Stomach (tissue), 19 donors: ENCODE measurements at places on chromosomes 2 and 18. TPM values are rescaled to one million over a fixed set of nuclear protein-coding genes. Genes with fewer than 3 reads are reported as not detected.

The IL1B gene
- 21.2 TPM for total RNA-seq

The CMPK2 gene
- 8.3 TPM for total RNA-seq

The GREB1 gene
- total RNA-seq: 37.9 TPM

The ZNF2 gene
- 5.1 TPM for total RNA-seq

The PRKAG3 gene
- not detected for total RNA-seq

The CAPN14 gene
- total RNA-seq: 1.3 TPM

The MOCOS gene
- 0.45 TPM for total RNA-seq

GRCh38 chr2:102271844-102272243 is 39.5 kb upstream of the IL1RL1 start:
- H3K36me3 ChIP-seq: no peaks in the 10 kb centered on the region
- no peaks in the 10 kb centered on the region for H3K27me3 ChIP-seq
- H3K4me1 ChIP-seq: no peaks in the 10 kb centered on the region

- H3K36me3 ChIP-seq: peaks cover 54% of the 10 kb centered on the region
- no peaks in the 10 kb centered on the region for H3K4me1 ChIP-seq
- no peak overlapping the region for H3K27ac ChIP-seq
These were observed 57.0 kb downstream of the ANKMY1 start for GRCh38 chr2:240500561-240501423.

DNA sequence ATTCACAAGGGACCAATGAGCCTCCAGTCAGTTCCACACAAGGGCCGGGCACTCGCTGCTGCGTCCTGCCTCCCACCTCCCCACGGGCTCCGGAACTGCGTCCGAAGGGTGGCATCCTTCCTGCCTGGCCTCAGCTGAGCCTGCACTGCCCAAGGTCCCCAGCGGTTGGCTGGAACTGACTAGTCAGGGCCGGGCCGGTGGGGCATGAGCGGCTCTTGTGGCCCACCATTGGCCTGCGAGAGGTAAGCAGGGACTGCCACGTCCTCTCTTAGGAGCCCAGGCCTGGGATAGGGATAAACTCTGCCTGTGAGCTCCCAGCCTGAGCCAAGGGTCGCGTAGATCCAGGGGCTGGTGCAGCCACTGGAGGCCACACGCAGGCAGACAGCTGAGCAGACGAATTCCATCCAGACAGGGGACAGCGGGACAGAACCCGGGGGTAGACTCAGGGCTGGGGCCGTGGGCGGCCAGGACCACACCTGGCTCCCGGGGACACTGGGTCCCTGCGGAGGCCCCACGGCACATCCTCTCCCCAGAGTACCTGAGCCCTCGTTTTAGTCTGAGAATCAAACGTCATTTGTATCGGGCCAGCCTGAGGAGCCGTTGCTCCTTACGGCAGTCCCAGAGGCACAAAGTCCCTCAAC is 148.4 kb downstream of the ZNF516 start:
- H3K36me3 ChIP-seq: no peaks in the 10 kb centered on the region
- H3K27me3 ChIP-seq: no peaks in the 10 kb centered on the region
- no peak for DNase-seq
- no peak overlapping the region for H3K27ac ChIP-seq

GRCh38 chr18:3481696-3482210 is 31.8 kb downstream of the TGIF1 start:
- no peak overlapping the region for H3K4me3 ChIP-seq
- no peaks in the 10 kb centered on the region for H3K4me1 ChIP-seq
- no peak for DNase-seq
- no peak overlapping the region for H3K27ac ChIP-seq

DNA sequence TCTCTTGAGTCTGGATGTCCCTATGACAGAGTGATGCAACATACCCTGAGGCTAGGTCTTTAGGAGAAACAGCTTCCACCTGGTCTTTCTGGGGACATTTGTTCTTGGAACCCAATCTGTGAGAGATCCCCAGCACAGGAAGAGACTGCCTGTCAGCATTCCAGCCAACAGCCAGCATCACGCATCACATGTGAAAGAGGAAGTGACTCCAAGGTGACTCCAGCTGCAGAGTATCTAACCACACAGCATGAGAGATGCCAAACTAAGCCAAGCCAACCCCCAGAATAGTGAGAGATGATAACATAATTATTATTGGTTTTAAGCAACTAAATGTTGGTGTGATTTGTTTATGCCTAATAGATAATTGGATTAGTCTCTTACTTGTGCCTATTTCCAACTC is 35.7 kb downstream of the C18orf63 start:
- no peak overlapping the region for H3K27ac ChIP-seq
- H3K36me3 ChIP-seq: no peaks in the 10 kb centered on the region
- no peaks in the 10 kb centered on the region for H3K4me1 ChIP-seq
- H3K4me3 ChIP-seq: no peak overlapping the region
- no peak for DNase-seq

GRCh38 chr2:200378652-200379290 is 72.3 kb downstream of the SPATS2L start:
- H3K4me3 ChIP-seq: no peak overlapping the region
- H3K27ac ChIP-seq: peak overlapping the region; percentile 86
- H3K36me3 ChIP-seq: no peaks in the 10 kb centered on the region
- no peaks in the 10 kb centered on the region for H3K27me3 ChIP-seq
- DNase-seq: peak; percentile 58

DNA sequence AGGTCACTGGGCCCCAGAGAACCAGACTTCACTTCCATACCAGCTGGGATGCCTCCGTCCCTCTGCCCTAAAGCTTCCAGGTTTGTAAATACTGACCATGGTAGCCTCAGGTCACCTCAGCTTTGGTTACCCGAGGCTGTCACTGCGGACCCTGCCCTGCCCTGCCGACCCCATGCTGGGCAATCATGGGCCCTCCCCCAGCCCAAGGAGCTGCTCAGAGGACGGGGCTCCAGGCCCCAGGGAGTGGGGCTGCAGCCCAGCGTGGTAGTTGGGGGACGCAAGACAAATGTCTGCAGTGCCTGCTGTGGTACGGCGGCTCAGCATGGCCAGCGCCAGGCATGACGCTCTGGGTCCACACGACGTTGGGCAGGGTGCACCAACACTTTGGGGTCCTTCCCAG is 25.3 kb downstream of the RAMP1 start:
- H3K4me3 ChIP-seq: no peak overlapping the region
- H3K4me1 ChIP-seq: peaks cover 44% of the 10 kb centered on the region
- H3K36me3 ChIP-seq: peaks cover 10% of the 10 kb centered on the region

GRCh38 chr18:24669502-24669901 is 209.1 kb downstream of the HRH4 start:
- no peak for DNase-seq
- no peak overlapping the region for H3K27ac ChIP-seq

DNA sequence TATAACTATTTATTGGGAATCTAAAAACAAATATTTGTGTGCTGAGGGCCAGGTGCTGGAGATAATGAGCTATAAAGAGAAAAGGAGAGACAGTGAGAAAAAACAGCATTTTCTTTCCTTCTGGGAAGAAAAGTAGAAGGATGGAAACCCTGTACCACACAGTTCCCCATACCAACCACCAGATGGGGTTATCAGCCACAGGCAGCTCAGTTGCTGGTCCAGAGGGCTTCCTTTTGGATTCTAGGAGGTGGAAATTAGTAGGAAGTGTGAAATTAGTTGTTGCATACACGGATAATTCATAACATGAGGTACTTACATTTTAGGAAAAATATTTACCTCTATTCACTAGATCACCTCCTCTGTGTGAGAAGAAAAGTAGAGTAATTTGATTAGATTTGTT is 237.0 kb upstream of the FOSL2 start:
- no peak overlapping the region for H3K27ac ChIP-seq
- no peaks in the 10 kb centered on the region for H3K27me3 ChIP-seq
- no peak for DNase-seq

DNA sequence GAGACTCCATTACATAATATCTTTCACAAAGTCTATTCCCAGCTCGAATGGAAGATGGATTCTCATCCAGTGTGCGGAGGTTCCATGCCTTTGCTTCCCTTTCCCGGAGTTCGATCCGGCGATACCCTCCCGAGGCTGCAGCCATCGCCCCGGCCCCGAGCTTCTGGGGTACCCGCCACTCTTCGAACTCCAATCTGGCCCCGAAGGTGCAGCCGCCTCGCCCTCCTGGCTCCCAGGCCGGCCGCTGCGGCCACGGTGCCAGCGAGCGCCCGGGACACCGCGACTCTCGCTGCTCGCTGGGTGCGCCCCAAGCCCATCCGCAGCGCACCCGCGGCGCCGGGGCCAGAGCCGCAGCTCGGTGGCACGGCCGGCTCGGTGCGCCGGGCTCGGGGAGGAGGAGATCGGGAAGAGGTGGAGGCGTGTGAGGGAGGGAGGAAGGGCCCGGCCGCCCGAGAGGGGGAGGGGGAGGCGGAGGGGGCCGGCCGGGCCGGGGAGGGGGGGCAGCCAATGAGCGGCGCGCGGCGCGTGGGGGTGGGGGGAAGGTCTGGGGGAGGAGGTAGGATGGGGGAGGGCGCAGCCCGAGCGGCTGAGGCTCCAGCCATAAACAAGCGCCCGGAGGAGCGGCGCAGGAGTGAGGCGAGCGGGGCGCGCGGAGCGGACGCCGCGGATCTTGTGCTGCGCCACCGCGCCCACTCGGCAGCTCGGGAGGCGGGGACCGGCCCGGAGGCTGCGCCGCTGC is at the start of gene CRIM1:
TSS of gene CRIM1 (plus strand) at position 628 of the 739 bp plus-strand sequence. CDS start 515 bp downstream, outside the sequence.
- peak; percentile 96 for DNase-seq
- no peaks in the 10 kb centered on the region for H3K36me3 ChIP-seq
- peak within 1 kb of the TSS; percentile 85 for H3K27ac ChIP-seq
- no peaks in the 10 kb centered on the region for H3K27me3 ChIP-seq
- H3K4me3 ChIP-seq: peak within 1 kb of the TSS; percentile 92
- H3K4me1 ChIP-seq: peaks cover 57% of the 10 kb centered on the region

DNA sequence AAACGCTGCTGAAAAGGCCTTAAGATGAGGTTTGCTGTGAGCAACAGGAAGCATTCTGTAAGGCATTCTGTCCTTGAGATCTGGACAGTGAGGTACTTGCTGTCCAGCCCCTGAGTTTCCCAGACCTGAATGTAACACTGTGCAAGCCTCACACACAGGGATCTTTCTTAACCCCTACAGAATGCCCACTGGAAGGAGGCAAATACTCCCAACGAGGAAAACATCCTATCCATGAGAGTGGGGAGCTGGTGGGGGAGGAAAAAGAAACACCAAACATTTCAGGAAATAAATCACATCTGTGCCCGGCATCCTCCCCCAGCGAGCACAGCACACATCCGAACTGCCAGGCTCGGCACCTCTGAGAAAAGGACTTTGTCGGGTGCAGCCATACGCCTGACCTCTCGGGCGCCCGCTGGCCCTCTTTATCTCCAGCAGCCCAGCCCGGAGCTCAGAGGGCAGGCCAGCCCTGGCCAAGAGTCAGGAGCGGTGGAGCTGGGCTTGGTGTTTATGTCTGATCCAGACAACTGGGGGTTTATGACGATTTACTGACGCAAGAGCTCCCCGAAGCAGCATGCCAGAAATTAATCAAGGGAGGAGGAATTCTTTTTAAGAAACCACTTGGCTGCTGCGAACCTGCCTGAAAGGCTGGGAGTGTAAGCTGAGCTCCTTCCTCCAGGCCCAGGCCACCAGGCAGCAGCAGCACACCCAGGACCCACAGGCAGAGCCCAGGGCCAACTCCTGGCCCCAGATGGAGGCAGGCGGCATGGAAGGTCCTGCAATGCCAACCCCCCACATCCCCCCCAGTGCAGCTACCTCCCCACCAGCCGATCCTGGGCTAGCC is 72.2 kb downstream of the HDAC4 start:
- H3K4me1 ChIP-seq: peaks cover 34% of the 10 kb centered on the region
- H3K27me3 ChIP-seq: no peaks in the 10 kb centered on the region
- no peaks in the 10 kb centered on the region for H3K36me3 ChIP-seq
- H3K27ac ChIP-seq: peak overlapping the region; percentile 57
- DNase-seq: peak; percentile 74
